ENCODE measurements at places on chromosomes 5 and 9.

- no peak for DNase-seq
Observed at GRCh38 chr9:137320555-137321384, 18.7 kb upstream of the NRARP start.

DNA sequence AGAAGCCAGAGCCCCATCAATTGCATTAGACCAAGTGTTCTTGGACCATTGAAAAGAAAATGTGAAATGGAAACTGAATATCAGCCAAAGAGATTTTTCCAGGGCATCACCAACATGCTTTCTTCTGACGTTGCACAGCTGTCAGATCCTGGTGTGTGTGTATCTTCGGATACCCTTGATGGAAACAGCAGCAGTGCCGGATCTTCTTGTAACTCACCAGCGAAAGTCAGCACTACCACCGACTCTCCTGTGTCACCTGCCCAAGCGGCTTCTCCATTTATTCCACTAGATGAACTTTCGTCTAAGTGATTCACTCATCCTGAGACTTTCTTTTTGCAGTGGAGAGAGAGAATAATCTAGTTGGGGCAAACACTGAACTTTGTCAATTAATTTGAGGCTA, 75.7 kb downstream of the PIP5K1B start:
- DNase-seq: peak; percentile 11

DNA sequence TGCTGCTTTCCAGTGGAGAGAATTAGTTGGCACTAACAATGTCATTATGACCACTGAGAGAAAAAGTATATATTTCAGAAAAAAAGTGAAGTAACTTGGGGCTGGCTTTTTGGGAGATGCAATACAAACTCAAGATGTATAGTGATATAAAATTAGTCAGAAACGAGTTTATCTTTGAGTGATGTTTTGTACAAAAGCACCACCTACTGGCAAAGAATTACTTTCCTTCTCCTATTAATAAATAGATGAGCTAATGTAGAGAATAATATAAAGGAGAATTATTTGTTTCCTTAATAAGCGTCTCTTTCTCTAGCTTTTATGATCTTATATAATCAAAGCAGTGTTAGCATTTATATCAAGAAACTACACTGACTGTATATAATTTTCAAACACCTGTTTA, 158.8 kb downstream of the MEF2C start:
- DNase-seq: no peak

GRCh38 chr5:139399501-139400121, 4.3 kb downstream of the SPATA24 start:
- no peak for DNase-seq

Measured in CD4-positive, alpha-beta T cell treated with Interleukin-10 for 1 hour (primary cell).